SIG-M5 (cell line): ENCODE measurements at places on chromosomes 3 and 15.

DNA sequence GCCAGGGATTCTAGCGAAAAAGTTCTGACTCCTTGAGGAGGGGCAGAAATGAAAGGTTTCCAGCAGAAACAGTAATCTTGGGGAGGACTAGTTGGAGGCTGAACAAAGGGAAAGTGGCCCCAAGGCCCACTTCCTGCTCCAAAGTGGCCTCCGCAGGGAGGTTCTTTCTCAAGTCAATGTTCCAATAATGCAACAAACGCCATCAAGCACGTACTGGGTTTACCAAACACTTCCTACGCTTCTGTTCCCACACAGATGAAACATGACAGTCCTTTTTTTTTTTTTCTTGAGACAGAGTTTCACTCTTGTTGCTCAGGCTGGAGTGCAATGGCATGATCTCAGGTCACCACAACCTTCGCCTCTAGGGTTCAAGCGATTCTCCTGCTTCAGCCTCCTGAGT lies 9.6 kb upstream of the RCCD1 start:
- no peak for DNase-seq

- DNase-seq, result no peak
These were observed 65.0 kb downstream of the FRMD4B start for GRCh38 chr3:69320871-69321271.

GRCh38 chr3:143122608-143123352 lies 3.2 kb downstream of the CHST2 start:
- no peak for DNase-seq

DNA sequence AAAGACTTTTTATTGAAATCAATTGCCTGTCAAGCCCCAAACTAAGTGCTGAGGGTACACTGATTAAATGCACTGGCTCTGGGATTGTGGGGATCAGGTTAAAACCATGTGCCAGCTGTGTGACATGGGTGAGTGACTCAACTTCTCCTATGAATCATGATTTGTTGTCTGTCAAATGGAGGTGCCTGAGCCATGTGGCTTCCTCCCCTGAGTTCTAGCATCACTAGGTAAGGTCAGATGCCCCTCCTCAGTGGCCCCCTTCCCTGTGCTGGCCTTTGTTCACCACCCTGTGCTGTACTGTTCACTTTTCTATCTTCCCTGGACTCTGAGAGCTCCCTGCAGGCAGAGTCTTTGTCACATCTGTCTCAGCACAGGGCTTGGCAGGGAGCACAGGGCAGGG lies 43.6 kb upstream of the ATP2B2 start:
- no peak for DNase-seq

- no peak for DNase-seq
These were observed 300.3 kb downstream of the FEZF2 start for GRCh38 chr3:62073038-62073437.

- DNase-seq, result no peak
These were observed 148.7 kb downstream of the MYLK start for GRCh38 chr3:123735456-123735855.

- no peak for DNase-seq
These were observed 33.4 kb downstream of the FEM1B start for GRCh38 chr15:68310804-68311463.

DNA sequence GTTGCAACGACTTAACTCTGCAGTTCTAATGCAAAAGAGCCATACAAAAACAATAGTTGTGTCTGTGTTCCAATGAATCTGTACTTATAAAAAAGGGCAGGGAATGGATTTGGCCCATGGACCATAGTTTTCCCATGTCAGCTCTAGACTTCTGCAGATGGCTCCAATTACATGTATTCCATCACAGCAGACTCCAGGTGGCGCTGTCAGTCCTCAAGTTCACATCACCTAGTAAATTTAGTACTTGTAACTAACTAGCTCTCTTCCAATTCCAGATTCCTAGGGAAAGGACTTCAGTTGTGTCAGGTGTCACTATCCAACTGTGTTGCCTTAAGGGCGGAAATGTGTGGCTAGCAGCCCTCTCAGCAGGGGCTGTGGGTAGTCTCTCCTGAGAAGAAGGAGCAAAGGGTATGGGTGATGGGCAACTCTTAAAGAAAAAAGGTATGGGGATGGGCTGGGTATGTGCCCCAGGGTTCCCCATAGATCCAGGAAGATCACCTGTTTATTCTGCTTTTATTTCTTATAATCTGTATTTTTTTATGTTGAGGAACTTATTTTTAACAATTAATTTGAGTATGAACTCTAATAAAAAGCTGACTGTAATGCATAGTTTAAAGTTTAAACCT lies 36.2 kb downstream of the BBS4 start:
- no peak for DNase-seq

DNA sequence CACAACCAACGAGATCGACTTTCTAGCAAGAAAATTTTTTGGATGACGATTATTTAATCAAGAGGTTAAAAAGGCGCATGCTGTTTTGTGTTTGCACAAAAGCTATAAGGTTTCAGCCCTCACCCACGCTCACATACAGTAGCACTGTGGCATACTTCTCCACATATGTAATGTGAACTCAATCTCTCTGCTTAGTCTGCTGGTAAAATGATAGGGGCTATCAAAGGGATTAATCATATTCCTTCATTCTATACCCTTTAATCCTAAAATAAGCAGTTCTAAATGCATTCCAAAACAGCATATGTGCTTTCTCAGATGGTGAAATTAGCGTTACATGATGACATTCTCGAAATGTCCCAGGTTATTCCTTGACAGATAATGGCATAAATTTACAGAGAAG lies 196.9 kb upstream of the PRICKLE2 start:
- DNase-seq, result no peak

DNA sequence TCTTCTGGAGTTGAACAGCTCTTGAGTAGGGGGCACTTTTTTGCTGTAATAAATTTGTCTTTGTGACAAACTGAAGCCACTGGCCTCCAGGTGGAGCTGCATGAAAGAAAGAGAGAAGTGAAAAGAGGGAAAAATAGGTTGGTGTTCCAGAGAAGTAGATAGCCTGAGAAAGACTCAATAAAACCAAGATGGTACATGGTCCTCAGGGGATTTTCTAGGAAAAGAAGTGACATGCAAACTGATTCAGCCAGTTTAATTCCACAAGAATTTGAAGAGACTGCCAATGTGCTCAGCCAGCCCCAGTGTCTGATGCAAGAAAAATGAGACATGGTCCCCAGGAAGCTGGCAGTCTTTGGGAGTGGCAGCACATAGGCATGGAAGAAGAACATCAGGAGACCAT lies 152.7 kb downstream of the CD47 start:
- DNase-seq, result no peak

DNA sequence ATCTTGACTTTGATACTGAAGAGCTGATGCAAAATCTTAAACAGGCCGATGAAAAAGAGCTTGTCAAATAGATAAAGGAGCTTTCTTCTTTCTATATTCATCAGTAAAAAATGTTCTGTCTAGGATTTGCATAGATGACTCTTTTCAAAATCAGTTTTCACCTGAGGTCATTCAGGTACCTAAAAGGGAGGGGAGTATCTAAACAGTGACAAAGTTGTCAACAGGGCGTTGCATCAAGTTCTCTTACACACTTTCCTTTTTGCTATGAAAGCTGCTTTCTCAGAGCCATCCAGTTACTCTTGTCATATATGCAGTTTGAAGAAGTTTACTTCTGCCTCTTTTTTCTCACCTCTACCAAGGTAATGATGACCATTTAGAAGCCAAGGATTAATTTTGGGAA lies 60.0 kb downstream of the AKAP13 start:
- DNase-seq, result no peak

GRCh38 chr15:49741712-49742111 lies 120.9 kb downstream of the DTWD1 start:
- no peak for DNase-seq

DNA sequence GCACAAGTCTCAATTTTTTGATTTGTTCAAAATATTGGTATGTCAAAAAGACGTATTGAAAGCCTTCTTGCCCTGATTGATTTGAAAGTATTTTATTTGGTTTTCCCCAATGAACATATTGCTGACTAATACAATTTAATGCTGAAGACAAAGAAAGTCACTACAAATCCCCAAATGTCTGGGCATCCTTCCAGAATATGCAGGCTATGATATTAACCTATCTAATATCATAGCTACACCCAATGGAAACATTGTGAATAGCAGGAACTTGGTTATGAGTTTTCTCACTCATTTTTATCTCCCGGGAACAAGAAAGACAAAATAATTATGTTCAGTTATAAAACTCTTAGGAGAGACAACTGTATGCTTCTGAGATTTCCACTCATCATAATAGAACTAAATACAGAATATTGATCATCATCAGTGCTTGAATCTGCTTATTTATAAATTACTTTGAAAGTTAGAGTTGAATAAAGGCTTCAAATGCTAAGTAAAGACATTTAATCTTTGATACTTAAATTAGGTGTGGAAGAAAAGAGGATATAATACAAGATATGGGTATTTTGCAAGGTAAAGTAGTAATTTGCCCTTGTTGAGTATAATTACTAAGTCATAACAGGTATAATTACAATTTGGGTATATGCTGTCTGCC lies 483.9 kb downstream of the RBMS3 start:
- DNase-seq, result no peak

DNA sequence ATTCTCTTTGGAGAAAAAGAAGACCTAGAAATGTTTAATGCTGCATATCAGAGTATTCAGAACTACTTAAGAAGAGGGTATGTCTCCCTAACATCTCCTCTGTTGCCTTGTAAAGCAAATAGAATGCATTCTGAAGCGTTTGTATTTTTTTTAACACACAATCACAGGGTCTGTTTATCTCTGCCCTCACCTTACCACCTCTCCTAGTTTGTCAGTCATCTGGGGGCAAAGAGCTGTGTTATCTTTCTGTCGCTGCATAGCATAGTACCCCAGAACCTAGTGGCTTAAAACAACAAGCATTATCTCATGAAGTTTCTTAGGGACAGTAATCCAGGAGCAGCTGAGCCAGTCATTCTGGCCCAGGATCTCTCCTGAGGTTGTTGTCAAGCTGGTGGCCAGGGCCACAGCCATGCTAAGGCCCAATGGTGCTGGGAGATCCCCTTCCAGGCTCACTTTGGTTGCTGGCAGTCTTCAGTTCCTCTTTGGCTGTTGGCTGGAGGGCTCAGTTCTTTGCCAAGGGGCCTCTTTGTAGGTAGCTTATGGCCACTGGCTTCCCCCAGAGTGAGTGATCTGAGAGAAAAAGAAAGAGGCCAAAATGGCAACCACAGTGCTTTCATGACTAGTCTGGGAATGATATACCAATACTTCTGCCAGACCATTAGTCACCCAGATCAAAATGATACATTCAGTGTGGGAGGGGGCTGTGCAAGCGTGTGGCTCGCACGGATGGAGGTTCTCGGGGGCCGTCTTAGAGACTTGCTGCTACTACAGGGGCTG lies 17.8 kb downstream of the EDEM1 start:
- DNase-seq, result no peak

DNA sequence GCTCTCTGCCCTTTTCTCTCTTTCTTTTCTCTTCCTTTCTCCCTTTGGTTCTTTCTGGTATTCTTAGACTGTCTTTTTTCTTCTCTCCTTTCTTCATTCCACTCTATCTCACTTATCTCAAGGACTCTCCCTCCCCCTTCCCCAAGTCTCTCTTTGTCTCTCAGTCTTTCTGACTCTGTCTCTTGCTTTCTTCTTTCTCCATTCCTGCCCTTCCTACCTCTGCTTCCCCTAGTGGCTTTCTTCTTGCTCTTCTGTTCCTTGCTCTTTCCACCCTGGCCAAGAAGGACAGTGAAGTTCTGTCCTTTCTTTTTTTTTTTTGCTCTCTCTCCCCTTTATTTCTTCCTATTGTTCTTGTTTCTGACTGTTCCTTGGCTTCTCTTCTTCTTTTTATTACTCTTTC lies 22.3 kb upstream of the RPL39L start:
- DNase-seq, result no peak

- no peak for DNase-seq
These were observed 15.8 kb downstream of the ABHD17C start for GRCh38 chr15:80710635-80711554.

DNA sequence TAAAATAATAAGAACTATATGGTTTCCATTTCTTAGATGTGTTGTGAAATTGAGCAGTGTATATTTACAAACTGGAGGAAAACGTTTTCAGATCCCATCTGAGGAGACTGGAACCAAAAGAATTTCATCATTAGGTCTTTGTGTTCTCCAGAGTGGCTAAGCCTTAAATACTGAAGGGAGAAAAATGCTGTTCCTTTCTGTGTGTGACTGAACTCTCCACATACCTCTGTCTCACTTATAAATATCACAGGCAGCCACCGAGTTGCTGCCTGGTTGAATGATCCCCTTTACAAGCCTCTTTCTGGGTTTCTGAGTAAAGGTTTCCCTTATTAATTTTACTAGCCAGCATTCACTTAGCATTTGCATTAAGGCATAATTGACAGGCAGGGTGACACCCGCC lies 913.9 kb upstream of the NR2F2 start:
- no peak for DNase-seq

- no peak for DNase-seq
These were observed 185.2 kb downstream of the SHOX2 start for GRCh38 chr3:157920822-157921700.

DNA sequence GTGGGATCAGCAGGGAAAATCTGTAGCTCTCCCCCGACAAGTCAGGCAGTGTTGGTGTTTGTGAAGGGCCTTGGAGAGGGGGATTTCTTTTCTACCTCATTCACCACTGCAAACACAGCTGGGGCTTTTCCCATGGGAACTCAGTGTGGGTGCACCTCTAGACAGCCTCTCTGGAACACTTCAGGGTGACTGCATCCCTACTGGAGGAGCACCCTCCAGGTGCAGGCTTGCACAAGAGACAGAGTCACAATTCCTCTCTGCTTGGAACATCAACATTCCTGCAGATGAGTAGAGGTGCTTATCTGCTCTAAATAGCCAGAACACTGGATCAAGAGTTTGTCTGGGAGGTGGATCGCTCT lies 72.7 kb upstream of the AKAP13 start:
- DNase-seq, result no peak

DNA sequence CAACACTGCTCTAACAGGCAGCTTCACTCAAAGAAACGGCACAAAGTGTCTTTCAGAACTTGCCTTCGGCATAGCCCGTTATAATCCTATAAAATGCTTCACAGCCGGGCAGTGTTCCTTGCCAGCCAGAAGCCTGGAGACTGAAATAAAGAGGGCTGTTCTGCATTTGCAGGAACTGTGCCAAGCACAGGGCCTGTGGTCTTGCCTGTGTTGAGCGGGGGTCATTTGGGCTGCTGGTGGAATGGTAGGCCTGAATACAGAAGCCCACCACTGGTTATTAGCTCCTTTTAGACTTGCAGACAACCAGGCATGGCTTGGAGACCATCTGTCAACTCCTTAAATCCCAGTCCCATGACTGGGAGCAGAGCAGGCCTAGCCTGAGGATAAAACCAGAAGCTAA lies 4.7 kb upstream of the ARHGEF3 start:
- DNase-seq, result no peak

GRCh38 chr3:115834068-115834467 lies 210.8 kb downstream of the GAP43 start:
- no peak for DNase-seq
